ENCODE measurements at places on chromosomes 7 and 10.

DNA sequence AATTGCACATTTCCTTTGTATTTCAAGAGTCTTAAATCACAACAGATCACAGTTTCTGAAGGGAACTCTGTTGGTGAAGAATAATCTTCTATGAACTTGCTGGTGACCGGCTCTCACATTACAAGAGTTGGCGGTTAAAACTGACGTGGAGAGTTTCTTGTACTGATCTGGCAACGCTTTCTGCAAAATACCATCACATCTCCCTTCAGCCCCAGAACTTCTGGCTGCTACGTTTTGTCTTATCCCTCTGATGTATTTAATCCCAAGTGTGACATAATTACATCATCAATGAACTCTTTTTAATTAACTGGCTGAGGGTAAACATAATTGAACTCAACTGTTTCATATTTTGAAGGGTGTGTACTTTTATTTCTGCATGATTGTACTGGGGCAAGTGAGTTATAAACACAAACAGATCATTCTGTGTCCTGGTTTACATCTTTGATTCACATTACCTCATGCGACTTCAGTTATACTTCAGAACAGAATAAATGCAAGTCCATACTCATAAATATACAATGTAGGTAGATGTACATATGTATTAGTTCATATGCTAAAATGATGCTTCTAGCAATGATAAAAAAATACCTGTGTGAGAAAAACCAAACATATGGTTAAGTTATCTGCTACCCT, 105.1 kb upstream of the NPVF start:
- DNase-seq = no peak

DNA sequence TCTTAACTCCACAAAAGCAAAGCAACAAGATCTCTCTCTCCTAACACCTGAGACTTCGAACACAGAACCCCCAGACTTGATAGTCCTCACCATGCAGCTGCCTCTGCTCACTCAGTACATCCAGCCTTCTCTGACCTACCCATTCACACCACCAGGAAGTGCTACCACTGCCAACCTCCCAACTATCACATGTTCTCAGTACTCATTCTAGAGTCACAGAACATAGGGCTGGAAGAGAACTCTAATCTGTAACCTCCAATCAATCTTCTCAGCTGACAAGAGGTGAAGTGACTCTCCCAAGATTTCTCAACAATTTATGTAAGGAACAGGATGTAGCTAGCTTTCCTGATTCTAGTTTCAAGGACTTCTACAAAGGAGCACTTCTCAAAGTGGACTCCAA, 3.8 kb downstream of the NUDCD3 start:
- DNase-seq = peak; percentile 38

DNA sequence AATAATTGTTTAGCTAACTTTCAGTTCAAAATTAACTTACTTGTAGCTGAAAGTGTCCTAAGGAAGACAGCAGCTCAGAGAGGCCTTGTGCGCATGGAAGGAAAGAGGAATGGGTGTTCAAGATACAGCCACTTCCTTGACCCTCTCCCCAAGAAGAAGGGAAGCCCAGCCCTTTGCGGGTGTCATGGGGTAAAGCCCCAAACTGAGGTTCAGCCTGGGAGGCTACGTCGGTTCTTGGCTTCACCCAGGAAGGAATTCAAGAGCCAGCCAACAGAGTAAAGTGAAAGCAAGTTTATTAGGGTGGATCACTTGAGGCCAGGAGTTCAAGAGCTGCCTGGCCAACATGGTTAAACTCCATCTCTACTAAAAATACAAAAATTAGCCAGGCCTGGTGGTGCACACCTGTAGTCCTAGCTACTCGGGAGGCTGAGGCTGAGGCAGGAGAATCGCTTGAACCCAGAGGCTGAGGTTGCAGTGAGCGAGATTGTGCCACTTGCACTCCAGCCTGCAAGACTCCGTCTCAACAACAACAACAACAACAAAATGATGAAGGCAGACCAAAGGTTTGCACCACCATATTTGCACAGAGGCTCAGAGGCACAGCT, 15.9 kb downstream of the GPRIN2 start:
- no peak for DNase-seq

DNA sequence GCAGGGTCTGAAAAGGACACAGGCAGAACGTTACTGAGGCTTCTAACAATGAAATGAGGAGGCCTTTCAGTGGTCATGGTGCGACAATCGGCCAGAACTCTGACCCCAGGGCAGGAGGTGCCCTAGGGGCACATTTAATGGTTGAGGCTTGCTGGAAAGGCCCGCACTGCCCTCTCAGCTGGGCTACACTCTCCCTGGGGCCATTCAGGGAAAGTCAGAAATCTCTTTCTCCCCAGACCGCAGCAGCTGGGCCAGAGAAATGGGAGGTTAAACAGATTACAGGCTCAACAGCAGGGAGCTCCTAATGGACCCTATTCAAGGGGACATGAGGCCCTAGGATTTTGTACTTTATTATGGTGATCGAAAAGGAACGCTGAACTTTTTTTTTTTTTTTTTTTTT, 85.6 kb upstream of the FGFR2 start:
- no peak for DNase-seq

DNA sequence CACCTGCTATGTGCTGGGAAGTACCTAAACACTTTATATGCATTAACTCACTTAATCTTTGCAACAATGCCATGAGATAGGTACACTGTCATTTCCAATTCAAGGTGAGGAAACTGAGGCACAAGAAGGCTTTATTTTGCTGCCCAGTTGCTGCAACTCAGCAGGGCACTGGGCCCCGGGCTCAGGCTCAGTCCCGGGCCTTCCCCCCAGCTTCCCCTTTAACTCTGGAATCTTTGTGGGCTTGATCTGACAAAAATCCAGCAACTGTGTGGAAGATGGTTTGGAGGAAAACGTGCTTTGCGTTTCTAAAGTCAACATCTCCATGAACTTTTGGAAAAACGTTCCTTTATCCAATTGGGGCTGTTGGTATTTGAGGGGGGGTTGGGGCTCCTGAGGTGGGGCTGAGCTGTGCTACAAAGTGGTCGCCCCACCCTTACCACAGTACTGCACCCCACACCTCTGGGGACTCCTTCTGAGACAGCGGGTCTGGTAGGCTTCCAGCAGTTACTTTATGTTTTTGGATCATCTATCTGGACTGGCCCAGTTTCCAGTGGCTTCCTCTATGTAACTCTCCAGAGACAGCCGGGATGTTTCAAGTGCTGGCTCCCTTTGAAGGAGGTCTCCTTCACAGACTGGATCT, 40.5 kb upstream of the CAMK1D start:
- DNase-seq = no peak

DNA sequence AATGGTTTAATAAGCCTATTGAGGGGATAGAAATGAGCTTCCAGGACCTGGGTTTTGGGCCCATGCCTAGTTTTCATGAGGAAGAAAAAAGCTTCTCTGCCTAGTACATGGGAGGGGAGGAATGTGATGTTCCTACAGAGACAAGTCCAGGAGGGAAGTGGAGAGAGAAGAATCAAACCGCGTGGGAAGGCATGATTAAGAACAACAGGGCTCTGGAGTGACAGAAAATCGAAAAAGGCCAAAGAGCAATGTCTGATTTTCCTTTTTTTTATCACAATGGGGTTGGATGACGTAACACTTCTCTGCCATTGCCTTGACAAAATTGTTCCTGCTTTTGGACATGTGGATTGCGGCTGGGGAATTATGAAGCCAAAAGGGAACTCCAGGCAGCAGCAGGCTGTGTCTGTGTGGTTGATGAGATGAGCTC, 258.6 kb downstream of the CXCL12 start:
- DNase-seq = no peak

GRCh38 chr7:114708646-114709045, 213.2 kb upstream of the MDFIC start:
- no peak for DNase-seq

- peak; percentile 44 for DNase-seq
Measured at GRCh38 chr10:21526860-21527597, 1.5 kb upstream of the SKIDA1 start.

GRCh38 chr7:122298618-122299017, 5.9 kb downstream of the FEZF1 start:
- DNase-seq = no peak

- DNase-seq = no peak
Measured at GRCh38 chr7:73556208-73557107, 1.0 kb downstream of the BCL7B start.

DNA sequence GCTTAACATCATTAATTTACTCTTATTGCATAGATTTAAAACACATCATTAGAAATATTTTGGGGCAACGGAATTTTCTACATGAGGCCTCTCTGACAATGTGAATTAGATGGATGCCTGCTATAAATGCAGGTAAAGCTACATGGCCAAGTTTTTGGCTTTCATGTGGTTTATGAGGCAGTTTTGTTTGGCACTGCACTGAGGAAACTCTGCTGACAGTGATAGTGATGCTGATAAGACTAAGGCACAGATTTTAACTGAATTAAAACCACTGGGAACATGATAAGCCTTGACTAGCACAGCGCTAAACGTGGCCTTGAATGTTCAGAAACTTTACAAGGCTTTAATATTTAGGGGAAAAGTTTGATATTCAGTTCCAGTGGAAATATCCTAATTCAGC, 114.3 kb upstream of the NOBOX start:
- DNase-seq = no peak

- no peak for DNase-seq
Measured at GRCh38 chr10:106224676-106225075, 939.8 kb downstream of the SORCS1 start.

- DNase-seq = no peak
Measured at GRCh38 chr7:116463956-116464355, 35.6 kb upstream of the CAV2 start.

DNA sequence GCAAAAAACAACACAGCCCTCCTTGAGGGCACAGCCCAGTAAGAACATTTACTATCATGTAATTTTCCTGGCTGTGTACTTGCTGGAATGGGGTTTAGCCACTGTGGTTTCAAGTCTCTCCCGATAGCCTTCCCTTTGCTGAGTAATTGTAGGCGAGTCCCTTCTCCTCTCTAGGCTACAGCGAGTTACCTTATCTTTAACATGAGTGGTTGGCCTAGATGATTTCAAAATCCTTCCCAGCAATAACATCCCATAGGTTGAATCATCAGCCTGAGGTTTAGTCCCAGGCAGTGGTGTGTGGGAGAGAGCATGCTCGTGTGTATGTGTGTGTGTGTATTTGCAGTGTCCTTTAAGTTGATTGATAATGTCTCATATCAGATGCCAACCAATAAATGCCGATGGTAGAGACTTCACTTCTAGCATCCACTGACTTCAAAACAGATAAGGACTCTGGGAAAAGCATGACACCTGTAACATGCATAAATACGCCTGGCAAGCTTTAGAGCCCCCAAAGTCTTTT, 142.9 kb upstream of the ZMIZ1 start:
- DNase-seq = peak; percentile 78

DNA sequence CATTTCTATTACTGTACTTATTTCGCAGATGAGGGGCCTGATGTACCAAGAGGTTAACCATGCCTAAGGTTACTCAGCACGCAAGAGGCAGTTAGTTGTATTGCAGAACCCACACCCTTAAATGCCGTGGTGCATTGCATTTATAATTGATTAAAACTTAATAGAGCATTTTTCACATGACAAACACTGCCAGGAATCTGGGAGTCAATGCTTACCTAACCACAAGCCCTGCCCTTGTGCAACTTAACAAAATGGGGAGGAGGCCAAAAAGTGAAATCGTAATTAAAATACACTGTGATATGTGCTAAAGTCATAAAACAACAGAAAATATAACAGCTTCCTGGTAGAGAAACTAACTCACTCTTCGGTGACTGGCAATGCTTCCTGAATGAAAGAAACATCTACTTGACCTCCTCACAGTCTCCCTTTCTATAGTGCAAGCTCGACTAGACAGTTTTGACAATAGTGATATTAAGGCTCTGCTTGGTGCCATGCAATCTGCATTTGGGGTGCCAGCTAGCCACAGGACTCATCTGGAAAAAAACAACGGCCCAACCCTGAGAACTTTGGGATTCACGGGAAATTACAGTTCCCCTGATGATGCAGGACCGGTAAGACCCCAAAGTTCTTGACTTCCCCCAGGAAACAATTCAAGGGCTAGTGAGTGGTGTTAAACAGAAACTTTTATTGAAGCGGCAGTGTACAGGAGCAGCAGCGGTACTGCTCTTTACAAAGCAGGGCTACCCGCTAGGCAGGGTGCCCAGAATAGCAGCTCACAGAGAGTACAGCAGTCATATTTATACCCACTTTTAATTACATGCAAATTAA, 612.4 kb downstream of the TNS3 start:
- DNase-seq = no peak

DNA sequence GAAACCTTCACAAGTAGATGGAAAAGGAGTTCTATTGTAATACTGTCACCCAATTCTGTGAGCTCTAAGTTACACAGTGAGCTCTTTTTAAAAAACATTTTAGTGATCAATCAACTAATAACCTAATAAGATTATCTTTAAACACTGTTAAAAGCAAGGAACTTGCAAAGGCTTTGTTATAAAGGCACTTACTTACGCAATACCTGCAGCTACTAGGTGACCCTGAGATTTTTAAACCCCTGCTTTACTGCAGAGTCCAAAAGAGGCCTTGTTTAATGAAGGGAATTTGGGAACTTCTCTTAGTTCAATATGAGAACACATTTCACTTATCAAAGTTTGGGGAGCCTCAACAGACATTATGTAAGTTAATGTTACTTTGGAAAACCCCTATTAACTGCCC, 53.3 kb downstream of the P4HA1 start:
- DNase-seq = no peak

- no peak for DNase-seq
Measured at GRCh38 chr7:231030-231857, 38.9 kb downstream of the FAM20C start.

DNA sequence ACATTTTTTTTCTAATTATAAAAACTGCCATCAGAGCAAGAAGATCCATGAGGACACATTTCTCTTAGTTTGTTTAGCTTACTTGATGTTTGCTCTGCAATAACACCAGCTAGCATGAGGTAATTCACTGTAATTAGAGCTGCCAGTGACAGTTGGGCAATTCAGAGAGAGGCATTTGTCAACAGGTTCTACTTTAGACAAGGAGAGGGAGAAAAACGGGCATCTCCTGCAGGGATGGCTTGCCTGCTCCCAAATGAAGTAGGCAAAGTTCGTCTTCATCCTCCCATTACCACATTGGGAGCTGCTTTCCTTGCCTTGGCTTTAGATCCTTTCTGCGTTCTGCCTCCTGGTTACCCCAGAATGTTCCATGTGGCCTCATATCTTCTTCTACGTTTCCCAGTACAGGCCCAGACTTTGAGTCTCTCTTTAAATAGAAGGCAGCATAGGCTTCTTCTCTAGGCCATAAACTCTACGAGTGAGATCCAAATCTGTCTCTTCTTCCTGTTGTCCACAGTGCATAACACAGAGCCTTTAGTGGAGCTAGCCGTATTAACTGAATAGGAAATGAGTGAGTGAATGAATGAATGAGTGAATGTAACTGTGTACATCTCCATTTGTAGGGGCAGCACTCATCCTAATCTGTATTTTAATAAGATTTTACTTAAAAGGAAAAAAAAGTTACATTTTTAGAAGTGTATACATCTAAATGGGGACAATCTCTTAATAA, 21.2 kb downstream of the ASB15 start:
- DNase-seq = no peak

- no peak for DNase-seq
Measured at GRCh38 chr10:15223174-15223573, 54.7 kb upstream of the NMT2 start.
